ENCODE measurements at places on chromosomes 2 and 18.

- no peak for DNase-seq
These were observed 157.5 kb downstream of the RAPGEF4 start for GRCh38 chr2:172893111-172893510.

GRCh38 chr18:70507970-70508369, 219.1 kb downstream of the SOCS6 start:
- DNase-seq = no peak

- no peak for DNase-seq
These were observed 206.2 kb downstream of the NCKAP5 start for GRCh38 chr2:133362061-133362476.

DNA sequence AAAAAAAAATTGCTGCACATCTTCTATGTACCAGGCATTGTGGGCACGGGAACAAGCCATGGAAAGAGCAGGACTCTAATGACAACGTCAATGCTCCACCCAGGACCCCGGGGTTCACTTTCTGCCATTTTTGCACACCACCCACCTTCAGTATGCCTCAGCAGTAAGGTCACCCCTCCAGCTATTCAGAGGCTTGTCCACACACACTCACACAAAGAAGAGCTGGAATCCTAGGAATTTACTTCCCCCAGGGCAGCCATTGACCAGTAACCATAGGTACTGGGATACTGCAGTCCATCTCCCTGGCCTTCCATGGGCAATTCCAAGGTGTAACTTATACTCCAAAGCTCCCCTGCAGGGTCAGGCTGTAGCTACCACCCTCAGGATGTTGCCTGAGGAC, 170.8 kb downstream of the SUCLG1 start:
- no peak for DNase-seq

DNA sequence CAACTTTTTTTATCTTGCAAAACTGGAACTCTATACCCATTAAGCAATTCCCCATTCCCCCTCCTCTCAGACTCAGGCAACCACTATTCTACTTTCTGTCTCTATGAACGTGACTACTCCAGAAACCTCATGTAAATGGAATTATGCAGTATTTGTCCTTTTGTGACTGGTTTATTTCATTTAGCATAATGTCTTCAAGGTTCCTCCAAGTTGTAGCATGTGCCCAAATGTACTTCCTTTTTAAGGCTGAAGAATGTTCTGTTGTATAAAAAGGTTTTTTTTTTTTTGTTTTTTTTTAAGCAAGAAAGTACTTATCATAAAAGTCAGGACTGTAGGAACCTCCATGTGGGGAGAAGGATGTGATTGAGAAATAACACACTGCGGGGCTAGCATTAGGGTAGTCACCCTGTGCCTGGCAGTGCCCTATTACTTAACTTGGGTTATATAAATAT, 262.9 kb upstream of the FBXO11 start:
- no peak for DNase-seq

DNA sequence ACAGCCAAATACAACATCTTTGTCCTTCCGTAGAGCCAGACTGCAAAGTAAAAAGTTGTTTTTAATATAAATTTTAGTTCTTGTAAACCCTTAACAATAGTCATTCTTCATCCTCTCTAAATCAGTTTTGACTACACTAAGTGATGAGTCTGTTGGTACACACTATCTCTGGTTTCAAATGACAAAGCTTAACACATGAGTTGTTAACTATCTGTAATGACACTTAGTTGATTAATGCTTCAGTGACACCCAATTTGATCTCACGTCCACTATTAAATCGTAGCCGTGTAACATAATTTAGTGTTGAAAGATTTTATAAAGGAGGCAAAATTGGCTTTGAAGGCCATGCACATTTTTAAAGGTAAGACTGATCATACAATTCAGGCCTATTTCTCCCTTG, 181.6 kb downstream of the ZNF521 start:
- no peak for DNase-seq

DNA sequence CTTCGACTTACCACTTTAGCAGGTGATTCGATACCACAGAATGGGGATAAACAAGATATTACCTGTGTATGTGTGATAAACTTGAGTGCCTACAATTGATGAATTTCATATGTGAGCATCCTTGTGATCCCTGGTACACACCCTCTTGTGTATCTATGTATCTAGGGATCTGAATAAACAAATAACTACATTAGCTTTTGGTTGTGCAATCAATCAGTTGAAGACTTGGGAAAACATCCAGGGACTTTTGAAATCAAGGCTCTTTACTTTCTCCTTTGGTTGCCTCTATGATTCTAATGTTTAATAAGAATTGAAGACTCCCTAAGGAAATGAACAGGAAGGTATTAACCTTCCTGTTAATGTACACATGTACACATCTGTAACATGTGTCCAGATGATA, 97.3 kb upstream of the DCC start:
- no peak for DNase-seq

- DNase-seq = no peak
These were observed 39.3 kb upstream of the ID2 start for GRCh38 chr2:8642366-8643068.

DNA sequence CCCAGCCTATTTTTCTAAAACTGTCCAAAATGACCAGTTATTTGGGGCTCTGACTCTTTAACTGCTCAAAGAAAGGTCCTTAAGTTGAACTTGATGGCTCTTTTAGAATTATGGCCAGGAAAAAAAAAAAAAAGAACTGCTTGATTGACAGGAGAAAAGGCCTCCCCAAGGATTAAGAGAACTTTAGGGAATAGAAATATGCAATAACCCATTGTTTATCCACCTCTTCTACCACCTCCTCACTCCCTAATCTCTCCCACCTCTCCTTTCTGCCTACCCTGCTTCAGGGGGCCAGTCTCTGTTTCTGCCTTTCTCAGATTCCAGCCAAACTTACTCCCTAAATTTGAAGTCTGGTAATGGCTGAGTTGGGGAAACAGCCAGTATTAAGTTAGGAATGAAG, 5.7 kb upstream of the STRN start:
- no peak for DNase-seq

GRCh38 chr18:13161276-13161899, 57.2 kb upstream of the LDLRAD4 start:
- DNase-seq = no peak

DNA sequence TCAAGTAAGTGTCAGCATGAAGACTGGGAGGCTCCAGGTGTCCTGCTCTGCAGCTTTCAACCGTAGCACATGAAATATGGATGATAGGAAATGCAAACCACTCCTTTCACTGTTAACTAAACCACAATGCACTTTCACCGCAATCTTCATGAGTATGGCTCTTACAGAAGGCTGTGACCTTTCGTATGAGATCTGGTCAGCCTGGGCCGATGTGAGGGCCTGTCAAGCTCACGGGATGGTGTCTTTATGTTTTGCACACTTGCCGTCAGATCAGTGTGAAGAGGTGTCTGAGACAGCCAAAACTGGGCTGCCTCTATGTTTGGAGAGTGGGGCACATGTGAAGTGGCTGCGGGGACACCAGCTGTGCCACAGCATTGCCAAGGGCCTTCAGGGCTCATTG, 62.8 kb upstream of the AFF3 start:
- DNase-seq = no peak

GRCh38 chr2:128630974-128631697, 312.5 kb upstream of the HS6ST1 start:
- no peak for DNase-seq

DNA sequence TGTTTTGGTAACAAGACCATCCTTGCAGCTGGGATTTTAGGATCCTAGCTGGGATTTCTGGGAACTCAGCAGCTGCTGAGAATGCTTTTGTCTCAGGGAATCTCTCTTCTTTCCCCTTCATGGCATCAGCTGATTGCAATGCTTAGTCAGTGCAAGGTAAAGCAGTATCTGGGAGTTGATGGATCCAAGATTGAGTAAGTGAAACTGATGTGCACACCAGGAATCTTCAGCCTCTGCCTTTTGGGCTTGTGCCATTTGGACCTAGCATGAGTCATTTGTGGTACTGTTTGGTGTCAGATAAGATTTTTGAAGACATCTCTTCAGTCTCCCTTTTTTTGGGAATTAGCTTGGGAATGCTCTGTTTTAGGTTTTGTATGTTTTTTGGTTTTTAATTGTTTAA, 363.3 kb upstream of the TFPI start:
- DNase-seq = no peak

DNA sequence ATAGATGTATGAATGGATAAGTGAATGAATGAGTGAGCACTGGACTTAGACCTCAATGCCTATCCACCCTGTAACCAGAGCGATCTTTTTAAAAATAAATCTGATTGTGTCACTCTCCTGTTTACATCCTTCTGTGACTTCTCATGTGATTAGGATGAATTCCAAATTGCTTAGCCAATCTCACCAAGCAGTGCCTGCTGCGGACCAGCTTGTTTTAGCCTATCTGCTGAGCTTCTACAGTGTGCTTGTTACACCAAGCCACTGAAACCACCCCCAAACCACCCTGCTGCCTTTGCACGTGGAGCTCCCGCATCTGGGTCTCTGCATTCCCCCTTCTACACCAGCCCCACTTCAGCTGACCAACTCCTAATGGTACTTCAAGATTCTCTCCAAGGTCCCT, 265.4 kb downstream of the EN1 start:
- no peak for DNase-seq

DNA sequence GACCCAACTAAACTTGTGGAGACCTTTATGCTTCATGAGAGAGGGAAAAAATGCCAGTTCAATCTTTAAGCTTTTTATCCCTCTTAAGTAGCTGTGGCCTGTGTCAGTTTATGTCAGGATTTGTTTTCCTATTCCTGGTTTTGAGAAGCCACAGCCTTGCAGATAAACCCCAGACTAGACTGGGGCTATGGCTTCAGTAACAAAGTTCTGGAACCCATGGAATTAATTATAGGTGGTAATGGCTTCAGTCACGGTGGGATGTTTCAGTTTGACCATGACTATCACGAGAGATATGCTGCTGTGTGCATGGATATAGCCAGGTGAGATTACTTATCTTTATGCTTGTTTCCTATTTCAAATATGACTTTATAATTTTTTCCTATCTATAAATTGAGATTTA, 134.8 kb downstream of the RAPGEF4 start:
- no peak for DNase-seq

GRCh38 chr2:148658807-148659722, 14.5 kb downstream of the EPC2 start:
- DNase-seq = no peak

DNA sequence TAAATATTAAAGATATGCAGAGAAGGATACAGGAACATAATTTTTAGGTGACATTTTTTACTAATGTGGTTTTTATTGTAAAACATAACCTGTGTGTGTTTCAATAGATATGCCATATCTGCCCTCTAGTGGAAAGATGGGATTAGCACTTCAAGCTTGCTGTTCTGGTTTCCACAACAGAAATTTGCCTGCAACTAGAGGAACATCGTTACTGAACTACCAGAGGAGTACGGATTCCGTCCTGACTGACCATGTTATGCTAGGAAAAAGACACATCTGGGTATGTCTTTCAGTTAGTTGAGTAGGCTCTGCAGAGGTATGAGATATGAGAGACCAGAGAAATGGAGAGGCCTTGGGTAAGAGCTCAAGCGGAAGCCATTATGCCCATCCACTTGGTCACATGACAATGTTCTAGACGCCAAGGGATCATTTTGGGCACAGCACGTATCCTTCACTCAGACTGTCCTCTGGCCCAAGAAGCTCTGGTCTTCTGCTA, 104.9 kb downstream of the MBD2 start:
- no peak for DNase-seq

DNA sequence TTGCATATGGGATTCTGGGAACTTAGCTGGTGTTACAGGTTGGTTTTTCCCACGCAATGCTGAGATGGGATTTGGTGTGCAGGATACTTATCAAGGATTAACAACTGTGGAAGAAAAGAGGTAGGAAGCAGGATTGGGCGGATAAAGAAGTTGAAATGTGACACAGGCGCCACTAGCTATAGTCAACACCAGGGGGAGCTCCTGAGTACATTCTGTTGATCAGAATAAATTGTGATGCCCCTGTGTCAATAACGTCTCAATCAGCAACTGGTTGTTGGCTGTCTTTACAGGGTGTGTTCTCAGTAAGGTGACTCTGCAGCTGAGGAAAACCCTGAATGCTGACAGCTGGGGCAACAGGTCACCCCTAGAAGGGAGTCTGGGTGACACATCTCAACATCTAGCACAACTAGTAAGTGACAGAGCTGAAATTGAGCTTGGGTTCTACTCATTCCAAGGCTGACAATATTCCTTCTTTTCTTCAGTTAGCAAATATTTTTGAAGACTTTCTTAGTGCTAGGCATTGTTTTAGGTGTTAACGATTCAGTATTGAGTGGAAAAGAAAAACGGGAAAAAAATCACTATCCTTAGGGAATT, 143.0 kb downstream of the ARL6IP6 start:
- DNase-seq = no peak

DNA sequence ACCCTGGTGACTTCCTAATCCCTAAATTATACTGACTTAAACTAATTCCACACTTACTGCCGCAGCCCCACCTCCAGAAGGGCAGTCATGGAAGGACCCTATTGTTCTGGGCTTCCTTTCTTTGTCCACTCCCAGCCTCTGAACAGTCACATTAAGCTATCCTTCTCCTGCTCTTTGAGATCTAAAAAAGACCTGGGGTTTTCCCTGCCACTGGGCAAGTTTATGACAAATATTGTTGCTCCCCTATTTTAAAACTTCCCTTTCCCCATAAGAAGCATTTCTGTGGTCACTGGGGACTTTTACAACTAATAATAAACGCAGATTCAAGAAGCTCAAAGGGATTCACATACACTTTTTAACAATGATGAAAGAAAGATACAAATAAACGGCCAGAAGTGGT, 47.2 kb upstream of the XPO1 start:
- no peak for DNase-seq

GRCh38 chr2:79219383-79219988, 59.9 kb upstream of the REG3A start:
- no peak for DNase-seq

DNA sequence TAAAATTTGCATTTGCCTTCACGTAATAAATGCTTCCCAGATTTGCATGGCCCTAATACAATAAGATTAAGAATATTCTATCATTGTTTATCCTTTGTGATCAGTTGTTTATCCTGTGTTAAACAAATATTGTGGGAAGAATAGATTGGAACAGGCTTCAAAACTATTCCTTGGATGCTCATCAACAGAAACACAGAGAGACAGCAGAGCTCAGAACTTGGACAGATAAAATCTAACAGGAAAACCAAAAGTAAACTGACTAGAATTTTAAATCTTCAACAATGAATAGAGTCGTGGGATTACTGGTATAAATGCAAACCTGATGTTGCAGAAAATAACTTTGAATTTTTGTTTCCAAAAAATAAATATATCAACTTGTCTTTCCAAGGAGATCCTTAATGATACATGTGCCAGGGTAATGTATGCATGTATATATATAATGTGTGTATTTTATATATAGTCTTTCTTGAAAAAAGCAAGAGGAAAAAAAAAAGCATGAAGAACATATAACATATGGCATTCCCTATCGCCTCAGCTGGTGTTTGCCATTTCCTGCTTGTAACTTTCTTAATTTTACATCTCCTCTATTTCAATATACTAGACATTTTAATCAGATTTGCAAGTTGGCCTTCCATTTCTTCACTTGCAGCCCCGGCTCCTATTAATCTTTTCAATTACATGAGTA, 59.9 kb upstream of the TANK start:
- no peak for DNase-seq

GRCh38 chr2:107621186-107622165, 205.2 kb upstream of the RGPD4 start:
- DNase-seq = no peak
